ENCODE measurements at places on chromosomes 6 and 20.

GRCh38 chr6:14108571-14109410 is 8.8 kb upstream of the CD83 start:
- DNase-seq: peak; percentile 83

DNA sequence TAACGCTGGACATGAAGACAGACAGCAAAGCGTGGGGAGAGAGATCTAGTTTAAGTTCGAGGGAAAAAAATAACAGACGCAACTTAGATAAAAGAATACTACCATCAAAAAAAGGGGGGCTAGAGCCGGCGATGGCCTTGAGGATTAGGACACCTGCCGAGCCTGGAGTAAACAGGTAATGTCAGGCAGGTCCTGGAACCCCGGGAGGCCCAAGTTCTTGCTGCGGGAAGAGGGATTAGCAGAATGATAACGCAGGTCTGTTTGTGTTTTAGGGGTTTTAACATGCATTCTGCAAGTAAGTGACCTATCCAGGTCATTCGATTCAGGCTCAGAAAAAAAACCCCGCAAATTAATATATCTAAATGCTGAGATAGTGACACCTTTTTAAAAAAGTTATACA is 754 bp upstream of the TMEM170B start:
- no peak for DNase-seq

DNA sequence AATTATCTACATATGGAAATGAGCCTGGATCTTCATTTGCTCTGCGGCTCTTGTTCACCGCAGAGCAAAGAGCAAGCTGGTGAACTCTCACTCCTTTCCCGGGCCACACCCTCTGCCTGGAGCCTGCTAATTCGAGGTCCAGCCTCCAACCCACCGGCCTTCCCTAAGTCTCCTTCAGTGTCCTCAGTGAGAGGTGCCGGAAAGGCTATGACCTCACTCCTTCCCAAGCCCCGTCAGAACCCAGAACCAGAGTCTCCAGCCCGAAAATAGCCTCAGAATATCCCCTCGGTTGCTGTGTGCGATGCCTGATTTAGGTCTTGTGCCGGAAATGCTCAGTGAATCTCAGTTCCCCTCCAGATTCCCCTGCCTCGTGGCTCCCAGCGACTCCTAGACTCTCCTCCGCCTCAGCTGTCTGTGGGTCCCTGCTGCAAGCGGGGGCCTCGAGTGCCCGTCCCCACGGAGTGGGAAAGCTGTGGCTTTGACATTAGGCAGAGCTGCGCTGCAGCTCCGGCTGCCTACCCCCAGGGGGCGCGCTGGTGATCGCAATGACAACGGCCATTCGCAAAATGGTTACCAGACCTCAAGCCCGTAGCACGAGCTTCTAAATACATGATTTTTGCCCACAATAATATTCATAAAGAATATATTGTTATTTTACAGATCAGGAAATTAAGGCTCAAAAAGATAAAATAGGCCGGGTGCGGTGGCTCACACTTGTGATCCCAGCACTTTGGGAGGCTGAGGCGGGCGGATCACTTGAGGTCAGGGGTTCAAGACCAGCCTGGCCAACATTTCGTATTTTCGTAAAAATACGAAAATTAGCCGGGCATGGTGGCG is 4.1 kb upstream of the BNIP5 start:
- DNase-seq: peak; percentile 72

DNA sequence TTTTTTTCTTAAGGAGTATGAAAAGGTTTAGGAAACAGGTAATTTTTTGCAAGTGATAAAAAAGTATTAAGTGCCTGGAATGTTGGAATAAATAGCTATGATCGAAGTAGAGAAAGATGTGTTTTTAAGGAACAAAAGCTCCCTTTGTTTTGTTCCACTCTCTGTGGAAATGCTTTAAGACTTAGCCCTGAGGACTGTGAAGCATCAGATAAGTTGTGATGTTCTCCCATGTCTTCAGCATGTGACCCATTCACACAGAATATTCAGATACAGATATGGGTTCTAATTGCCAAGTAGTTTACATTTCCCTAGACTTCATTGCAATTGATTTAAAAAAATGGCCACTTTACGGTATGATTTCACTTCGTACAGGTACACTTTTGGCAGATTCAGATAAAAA is 80.6 kb downstream of the KCNQ5 start:
- no peak for DNase-seq

DNA sequence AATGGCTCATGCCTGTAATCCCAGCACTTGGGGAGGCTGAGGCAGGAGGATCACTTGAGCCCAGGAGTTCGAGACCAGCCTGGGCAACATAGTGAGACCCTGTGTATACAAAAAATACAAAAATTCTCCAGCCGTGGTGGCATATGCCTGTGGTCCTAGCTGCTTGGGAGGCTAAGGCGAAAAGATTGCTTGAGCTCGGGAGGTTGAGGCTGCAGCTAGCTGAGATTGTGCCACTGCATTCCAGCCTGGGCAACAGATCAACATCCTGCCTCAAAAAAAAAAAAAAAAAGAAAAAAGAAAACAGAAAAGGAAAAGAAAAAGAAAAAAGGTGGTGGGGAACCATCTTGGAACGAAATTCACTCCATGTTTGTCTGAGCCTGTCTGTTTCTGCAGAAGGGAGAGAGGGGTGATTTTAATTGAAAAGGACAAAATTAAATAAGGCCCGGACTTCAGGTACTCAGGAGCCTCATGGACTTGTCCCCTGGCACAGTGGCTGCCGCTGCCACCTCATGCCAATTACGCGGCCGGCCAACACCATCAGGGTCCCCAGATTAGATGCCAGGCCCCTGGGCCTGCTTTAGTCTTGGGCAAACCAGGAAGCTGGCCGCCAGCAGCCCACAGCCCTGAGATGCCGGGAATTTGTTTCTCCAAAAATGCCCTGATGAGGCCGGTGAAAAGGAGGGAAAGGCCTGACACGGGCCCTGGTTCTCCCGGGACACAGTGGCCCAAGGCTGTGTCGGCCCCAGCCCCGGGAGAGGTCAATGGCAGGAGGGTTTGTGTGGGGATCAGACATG is 37.8 kb upstream of the STX16 start:
- no peak for DNase-seq
